ENCODE measurements at places on chromosomes 12 and 14.

DNA sequence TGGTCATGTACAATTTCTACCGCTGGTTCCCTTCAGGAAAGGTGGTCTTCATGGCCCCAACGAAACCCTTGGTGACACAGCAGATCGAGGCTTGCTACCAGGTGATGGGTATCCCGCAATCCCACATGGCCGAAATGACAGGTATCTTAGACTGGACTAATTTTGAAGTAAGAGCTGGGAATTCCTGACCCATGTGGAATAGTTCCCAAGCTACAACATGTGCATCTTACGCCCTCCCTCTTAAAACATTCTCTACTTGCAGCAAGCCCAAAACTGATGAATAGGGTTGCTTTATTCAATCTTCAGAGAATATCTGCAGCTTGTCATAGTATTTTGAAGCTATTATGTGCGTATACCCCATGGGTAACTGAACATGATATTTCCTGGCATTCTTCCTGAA lies 669 bp downstream of the FANCM start:
- DNase-seq = peak; percentile 15

DNA sequence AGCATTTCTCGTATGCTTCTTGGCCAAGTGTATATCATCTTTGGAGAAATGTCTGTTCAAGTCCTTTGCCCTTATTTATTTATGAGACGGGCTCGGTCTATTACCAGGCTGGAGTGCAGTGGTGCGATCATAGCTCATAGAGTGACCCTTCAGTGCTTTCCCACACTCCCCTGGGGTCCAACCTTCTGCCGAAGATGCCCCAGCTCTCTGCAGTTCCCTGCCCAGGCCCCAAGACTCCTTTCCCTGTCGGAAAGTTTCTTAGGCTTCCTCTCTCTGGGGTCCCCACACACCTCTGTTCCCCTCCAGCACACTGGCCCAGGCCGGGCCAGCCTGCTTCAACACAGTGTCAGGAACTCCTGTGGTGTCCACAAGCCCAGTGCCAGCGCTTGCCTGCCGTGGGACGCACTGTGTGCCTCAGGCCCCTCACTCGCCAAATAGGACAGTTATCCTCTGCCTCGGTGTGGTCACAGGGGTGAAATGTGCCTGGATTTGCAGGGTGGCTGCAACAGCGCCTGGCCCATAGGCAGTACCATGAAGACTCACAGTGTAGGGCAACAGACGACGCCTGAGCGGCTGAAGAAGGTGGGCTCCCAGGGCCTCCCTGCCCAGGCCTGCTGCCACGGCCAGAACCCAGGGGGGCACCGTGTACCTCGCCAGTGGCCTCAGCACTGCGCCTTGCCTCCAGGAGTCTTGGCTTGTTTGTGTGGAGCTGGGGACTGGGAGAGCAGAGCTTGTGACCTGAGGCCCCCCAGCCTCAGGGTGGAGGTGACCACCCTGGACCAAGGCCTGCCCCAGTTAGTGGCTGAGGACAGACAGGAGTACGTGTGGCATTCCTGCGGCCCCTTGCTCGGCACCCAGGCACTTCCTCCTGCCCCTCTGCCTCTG lies 4.9 kb upstream of the ASPG start:
- no peak for DNase-seq

GRCh38 chr12:52870361-52871290 lies 21.8 kb upstream of the KRT78 start:
- peak; percentile 40 for DNase-seq

GRCh38 chr12:79366374-79366773 lies 324.4 kb downstream of the PAWR start:
- no peak for DNase-seq

All from fibroblast of pulmonary artery (primary cell).